Stimulated activated CD4-positive, alpha-beta T cell treated with anti-CD3 and anti-CD28 coated beads, TNF-alpha, amount 100 ng/mL, for 1 hour (primary cell): ENCODE measurements at places on chromosomes 1 and 21.

DNA sequence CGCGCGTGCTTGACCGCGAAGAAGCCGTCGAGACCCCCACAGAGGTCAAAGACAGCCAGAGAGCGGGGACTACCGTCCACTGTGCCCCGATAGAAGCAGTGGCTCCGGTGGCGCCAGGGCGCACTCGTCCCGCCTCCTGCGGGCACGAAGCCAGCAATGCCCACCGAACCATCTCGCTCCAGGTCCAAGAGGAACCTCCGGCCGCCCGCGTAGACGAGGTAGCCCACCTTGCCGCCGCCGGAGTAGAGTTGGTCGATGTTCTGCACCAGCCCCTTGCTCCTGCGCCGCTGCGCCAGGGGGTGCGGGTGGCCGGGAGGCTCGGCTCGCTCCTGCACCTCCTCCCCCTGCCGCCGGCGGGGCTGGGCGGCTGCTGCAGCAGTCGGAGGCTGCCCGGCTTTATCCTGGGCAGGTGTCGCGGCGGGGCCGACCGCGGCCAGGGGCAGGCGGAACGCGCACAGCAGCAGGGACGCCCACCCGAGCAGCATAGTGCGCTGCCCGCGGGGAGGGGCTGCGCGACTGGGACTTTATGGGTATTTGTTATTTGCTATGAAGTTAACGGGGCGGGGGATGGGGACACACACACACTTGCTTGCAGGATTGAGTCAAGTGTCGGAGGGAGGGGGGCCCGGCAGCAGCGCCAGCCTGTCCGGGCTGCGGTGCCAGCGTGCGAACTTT lies 844 bp downstream of the ADAMTS5 start:
- DNase-seq = no peak

DNA sequence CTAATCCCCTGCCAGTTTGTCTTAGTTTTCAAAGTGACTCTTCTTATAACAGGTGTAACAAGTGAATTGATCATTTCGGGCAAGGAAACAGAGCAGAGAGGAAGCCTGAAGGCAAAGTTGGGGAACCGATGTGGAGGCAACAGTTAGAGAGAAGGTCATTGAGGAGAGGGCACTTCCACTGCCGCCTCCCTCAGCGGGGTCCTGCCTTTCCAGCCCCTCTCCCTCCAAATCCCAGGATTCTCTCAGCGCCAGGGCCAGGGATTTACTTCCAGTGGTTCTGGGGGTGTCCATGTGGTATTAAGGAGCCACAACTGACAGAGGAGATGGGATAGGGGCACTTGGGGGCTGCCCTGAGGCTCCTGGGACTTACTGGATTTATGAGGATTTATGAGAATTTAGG lies 39.7 kb upstream of the PDE9A start:
- no peak for DNase-seq

GRCh38 chr1:92786111-92786901 lies 1.4 kb upstream of the EVI5 start:
- no peak for DNase-seq

- DNase-seq = no peak
These were observed 63.8 kb downstream of the CD34 start for GRCh38 chr1:207847116-207847515.

DNA sequence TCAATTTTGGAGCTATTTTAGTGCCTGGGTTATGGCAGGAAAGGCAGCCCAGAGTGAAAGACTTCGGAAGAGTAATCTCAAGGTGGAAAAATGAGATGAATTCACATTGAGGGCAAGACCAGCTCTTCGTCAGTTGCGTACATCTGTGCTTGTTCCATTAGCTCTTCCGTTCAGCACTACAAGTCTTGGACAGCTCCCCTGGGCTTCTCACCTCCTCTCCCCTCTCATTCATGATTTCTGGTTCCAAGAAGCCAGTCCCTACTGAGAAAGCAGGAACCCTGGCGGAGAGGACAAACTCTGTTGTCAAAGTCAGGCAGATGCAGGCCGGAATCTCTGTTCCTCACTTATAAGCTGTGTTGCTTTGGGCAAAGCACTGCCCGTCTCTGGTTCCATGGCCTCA lies 76.5 kb downstream of the ACTL8 start:
- no peak for DNase-seq

GRCh38 chr1:204576422-204576821 lies 60.2 kb downstream of the MDM4 start:
- DNase-seq = no peak

DNA sequence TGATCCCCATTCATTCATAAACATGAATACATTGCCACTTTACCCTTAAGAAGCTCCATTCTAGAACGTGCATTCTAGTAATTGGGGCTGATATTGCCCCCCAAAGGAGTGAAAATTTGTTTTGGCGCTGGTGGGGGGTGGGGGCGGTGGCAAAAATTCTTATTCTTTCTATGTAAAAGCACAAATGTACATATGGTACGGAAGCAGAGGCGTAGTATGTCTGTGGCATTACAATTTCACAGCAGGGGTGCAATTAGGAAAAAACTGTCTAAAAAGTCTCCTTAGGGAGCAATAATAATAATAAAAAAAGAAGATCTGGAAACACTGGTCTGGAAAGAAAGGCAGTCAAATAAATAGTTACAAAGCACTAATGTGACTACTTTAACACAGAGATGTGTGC lies 40.4 kb upstream of the TMEM51 start:
- no peak for DNase-seq

DNA sequence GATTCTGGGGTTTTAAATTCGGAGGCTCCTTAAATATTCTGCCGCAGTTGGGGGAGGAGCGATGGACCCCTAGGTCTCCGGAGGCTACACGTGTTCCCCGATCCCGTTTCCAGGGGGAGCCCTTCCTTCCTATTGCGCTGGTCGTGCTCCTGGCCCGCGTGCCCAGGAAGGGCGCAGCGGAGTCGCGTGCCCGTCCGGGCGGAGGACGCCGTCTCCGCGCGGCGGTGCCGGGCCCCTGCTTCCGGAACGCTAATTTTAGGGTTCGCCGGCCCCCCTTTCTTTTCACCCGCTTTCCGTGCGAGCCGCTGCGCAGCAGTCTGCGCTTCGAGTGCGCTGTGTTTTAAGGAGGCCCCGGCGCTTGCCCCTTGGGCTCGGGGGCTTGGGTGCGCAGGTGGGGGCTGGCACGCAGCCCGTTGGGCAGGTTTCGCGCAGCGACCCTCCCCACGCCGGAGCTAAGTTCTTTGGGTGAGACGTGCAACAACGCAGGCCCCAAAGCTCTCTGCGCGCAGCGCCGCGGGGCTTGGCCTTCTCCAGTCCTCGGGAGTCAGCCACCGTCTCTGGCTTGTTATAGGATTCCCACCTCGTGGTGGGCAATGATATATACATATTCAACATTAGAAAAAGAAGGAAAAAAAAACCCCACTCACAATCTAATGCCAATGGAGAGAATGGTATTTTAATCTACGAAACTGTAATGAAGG lies 43.5 kb upstream of the DNAJC6 start:
- DNase-seq = no peak

GRCh38 chr1:22944346-22945055 lies 28.2 kb downstream of the LACTBL1 start:
- no peak for DNase-seq

DNA sequence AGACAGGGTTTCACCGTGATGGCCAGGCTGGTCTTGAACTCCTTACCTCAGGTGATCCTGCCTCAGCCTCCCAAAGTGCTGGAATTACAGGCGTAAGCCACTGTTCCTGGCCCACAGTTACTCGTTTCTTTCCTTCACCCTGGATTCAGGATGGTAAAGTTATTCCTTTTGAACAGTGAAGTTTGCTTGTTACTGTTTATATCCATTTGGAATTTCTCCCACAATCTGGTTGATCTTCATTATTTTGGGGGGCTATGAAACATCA lies 43.0 kb downstream of the WDR4 start:
- DNase-seq = no peak

- DNase-seq = no peak
These were observed 373.4 kb downstream of the LMX1A start for GRCh38 chr1:164983023-164983650.

GRCh38 chr1:91281782-91282181 lies 122.9 kb downstream of the HFM1 start:
- no peak for DNase-seq

- no peak for DNase-seq
These were observed 212.3 kb downstream of the HHIPL2 start for GRCh38 chr1:222335586-222335985.

DNA sequence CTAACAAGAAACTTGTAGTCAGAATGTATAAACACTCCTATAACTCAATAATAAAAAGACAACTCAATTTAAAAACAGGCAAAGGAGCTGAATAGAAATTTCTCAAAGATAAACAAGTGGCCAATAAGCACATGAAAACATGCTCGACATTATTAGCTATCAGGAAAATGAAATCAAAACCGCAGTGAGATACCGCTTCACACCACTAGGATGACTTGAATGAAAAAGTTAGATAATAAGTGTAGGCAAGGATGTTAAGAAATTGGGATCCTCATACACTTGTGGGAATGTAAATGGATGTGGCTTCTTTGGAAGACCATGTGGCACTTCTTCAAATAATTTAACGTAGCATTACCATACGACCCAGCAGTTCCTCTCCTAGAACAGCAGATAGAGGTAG lies 8.9 kb downstream of the RALGPS2 start:
- no peak for DNase-seq

- DNase-seq = no peak
These were observed 4.8 kb downstream of the OVGP1 start for GRCh38 chr1:111422546-111423391.

- no peak for DNase-seq
These were observed 494.5 kb upstream of the PBX1 start for GRCh38 chr1:164064501-164064900.

- DNase-seq = no peak
These were observed 237.6 kb downstream of the SDCCAG8 start for GRCh38 chr1:243493156-243494129.

DNA sequence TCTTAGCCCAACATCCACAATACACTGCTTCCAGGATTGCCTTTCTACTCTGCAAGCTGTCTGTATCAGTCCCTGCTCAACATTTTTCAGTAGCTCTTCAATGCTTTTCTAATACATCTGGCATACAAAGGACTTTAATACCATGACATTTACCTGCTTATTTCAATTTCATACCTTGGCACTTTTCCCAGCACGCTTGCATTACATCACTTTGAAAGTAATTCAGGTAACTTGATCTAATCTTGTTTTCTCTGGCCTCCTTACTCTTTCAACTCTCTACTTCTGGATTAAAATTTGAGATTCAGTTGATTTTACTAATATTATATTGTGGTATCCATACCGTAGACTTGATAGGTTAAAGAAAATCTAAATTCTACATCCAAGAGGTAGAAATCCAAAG lies 103.0 kb downstream of the PTGS2 start:
- no peak for DNase-seq

DNA sequence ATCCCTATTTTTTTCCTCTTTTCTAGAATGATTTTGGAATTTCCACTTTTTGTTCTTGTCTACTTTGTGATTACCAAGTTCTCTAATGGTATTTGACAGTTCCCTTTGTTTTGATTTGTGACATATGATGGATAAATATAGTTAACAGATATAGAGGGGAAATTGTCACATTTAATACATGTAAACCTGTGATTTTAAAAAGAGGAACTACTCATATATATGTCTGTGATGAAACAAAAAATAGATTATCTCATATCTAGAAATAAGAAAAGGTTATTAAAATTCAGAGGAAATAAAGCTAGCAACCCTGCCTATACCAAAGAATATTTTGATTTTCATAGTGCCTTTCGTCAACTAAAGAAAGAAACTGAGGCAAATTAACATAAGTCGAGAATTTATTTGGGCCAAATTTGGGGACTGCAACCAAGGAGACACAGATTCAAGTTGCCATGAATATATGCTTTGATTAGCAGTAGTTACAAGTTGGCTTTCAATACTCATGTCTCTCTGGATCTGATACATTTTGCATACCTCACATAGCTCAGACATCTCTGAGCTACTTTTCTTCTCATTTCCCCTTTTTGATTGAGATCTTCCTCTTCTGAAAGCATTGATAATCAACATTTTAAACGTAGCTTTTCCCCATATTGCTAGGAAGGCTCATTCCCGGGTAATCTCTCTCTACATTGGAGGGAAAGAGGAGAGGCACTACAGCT lies 15.6 kb upstream of the C21orf91 start:
- no peak for DNase-seq

DNA sequence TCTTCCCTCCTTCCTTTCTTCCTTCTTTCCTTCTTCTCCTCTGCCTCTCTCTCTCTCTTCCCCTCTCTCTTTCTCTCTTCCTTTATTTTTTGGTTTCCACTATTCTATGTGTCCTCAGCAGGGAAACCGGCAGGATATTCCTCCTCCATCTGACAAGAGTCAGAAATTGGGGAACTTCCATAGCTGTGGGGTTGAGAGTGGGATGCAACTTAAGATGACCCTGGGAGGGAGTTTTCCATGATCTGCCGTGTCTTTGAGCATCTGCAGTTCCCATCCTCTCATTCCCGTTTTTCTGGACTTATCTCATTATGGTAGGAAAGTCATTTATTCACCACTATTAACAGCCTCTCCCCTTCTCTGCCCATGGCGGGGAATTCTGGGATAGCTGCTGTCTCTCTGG lies 98.6 kb downstream of the NMNAT2 start:
- DNase-seq = no peak

DNA sequence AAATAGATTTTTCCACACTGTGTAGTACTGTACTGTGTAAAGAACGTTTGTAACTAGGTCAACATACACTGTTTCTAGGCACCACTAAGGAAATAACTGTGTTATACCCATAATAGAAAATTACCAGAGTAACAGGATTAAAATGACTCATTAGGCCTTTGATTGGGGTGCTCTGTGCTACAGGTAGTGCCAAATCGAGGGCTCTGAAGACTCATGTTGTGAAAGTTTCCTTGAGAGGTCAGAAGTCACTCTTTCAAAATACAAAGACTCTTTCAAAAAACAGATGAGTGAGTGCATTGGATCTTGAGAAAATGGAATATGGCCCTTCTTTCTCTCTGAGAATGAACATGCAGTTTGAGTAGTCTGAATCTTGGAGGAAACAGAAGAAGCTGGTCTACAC lies 143.0 kb downstream of the MRPL39 start:
- DNase-seq = no peak

DNA sequence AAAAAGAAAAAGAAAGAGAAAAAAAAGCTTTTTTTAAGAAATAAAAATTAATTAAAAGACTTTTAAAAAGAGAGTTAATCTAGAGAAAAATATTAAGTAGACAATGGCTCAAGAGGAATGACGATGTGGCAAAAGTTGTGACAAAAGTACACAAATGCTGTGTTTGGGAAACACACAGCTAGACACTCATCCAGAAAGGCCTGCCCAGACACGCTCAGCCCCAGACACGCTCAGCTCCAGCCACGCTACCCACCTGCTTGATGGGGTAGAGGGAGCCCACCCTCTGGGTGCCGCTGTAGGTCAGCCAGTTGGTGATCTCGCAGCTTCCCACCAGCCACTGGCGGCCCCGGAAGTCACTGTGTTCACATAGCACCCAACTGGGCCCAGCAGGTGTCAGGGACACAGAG lies 10.2 kb downstream of the CD52 start:
- DNase-seq = no peak

DNA sequence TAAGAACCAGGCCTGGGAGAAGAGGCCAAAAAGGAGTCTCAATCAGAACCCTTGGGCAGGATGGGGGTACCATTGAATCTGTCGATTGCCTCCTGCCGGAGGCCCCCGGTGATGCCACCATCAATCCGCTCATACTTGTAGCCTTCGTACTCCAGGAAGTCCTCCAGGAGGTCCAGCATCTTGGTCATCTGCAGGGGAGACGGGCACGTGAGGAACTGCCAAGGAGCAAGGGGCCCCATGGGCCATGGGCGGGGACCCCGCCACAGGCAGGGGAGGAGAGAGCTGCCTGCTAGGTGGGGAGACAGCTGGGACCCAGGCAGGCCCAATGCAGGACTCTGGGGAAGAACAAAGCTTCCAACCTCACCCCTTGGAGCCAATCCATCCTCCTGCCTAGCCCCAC lies 48.6 kb downstream of the CHD5 start:
- no peak for DNase-seq

GRCh38 chr1:119742202-119742601 lies 26.5 kb downstream of the HMGCS2 start:
- no peak for DNase-seq
